ENCODE measurements at places on chromosomes 3 and 15.

GRCh38 chr15:100734586-100734985 is 132.2 kb downstream of the ASB7 start:
- DNase-seq, result no peak

- DNase-seq, result no peak
These were observed 19.1 kb downstream of the RNF13 start for GRCh38 chr3:149832086-149832485.

DNA sequence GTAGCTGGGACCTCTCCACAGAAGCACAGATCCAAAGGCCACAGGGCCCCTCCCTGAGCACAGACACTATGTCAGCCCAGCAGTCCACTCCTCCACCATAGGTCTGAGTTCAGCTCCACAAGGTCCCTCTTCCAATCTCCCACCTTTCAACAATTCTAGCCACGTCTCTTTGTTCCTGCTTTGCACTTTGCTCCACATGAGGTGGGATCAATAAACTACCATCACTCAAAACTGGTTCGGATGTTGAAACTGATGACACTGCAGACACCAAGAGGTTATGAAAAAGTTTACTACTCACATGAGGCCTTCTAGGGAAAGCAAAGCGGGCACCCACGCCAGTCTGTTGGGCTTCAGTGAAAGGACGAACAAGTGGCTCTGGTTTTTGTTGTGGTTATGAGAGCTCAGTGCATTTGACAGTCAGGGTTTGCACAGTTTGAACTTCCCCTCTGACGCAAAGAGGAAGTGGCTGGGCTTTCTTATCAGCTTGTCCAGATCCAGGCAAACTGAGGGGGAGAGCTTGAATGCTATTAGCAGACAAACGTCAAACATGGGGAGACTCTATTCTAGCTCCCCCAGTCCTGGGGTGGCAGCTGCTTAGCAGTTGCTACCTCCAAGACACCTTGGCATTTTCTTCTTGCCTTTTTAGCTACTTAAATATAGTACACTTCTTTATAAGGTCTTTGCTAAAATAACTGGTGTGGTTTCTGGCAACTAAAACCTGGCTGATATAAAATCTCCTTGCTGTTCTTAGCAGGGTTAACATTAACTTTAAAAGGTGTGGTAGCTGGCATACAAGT is 37.8 kb downstream of the ZNF445 start:
- DNase-seq, result peak; percentile 9

- no peak for DNase-seq
These were observed 103.9 kb upstream of the CHD2 start for GRCh38 chr15:92796161-92796611.

DNA sequence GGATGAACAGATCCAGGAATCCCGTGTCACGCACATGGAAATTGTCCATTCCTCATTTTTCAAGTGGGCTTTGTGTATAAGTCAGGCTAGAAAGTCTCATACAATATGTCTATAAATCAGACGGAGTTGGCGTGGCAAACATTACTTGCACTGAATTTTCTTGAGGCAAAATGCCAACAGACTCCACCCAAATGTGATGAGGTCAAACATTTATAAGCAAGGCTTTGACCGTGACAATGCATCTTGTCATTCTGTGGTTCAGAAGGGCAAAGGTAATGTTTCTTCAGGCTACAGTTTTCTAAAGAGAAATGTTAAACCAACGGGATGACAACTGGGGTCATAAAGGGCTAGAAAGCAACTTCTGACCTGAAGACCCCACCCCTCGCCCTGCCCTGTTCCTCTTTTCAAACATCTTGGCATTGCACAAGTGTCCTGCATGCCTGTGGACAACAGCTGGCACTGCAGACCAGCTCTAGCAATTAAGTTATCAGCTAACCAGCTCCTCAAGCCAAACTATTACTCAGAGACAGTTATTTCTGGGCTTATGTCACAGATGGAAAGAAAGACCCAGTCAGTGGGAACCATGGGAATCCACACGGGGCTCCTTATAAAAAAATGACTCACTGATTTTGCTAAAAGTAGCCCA is 36.5 kb upstream of the SPTBN5 start:
- no peak for DNase-seq

GRCh38 chr3:182567700-182568099 is 225.6 kb upstream of the ATP11B start:
- no peak for DNase-seq

GRCh38 chr15:45640616-45641015 is 5.8 kb downstream of the SQOR start:
- no peak for DNase-seq

- no peak for DNase-seq
These were observed 45.7 kb downstream of the IDH2 start for GRCh38 chr15:90056529-90056928.

DNA sequence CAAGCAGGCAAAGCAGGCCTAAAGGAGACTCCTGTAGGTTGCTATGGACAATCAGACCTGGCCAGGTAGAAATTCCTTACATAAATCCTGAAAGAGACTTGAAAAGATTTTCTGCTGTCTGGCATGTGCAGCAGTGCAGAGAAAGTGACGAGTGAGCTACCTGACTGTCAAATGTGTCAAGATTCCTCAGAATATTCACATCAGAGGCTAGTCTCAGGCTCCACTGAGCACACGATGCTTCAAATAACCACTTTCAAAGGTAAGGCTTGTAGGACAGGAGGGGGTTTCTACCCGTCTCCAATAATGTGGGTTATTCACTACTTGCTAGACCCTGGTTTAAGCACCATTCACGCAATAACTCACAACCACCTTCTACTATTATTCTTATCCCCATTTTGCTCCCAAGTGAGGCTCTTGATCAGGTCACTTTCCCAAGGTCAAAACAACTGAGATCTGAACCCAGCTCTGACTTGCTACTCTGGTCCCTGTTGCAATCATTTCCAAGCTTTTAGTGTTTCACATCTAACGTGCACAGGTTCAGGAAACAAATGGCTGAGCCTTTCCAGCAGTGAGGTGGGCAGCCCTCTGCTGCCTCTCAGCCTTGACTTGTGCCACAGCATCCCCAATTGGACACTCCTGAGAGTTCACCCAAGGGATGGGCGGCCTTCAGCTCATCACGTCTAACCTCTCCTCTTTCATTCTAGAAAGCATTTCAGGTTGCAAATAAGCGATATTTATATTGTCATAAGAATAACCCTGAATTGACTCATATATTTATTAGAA is 329.9 kb upstream of the WNT5A start:
- no peak for DNase-seq
